Inflammatory macrophage treated with lipopolysaccharide for 1 hour (primary cell): ENCODE measurements at places on chromosomes 5 and 9.

DNA sequence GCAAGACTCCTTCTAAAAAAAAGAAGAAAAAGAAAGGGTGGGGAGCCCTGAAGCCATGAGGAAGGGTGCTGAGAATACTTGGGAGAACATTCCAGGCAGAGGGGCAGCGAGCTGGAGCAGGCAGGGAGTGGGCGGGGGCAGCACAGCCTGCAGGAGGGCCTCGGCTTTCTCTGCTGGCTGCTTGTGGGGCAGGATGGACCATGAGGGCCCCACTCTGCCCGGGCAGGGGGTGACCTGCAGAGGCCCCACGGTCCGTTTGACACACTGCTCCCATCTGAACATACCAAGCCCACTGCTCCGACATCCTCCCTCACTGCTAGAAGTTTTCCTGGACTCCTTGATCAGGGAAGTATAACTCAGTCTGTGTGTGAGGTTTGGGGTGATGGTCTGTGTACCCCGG, 11.7 kb upstream of the NUP214 start:
- DNase-seq: no peak

GRCh38 chr9:128558431-128559310, 6.3 kb downstream of the SPTAN1 start:
- peak; percentile 93 for DNase-seq

- DNase-seq: no peak
These were observed 101.2 kb downstream of the HMHB1 start for GRCh38 chr5:143913008-143913752.

- DNase-seq: no peak
These were observed 22.0 kb downstream of the PCDH1 start for GRCh38 chr5:141856037-141856790.

GRCh38 chr5:125410537-125411070, 664.2 kb upstream of the ZNF608 start:
- DNase-seq: no peak

DNA sequence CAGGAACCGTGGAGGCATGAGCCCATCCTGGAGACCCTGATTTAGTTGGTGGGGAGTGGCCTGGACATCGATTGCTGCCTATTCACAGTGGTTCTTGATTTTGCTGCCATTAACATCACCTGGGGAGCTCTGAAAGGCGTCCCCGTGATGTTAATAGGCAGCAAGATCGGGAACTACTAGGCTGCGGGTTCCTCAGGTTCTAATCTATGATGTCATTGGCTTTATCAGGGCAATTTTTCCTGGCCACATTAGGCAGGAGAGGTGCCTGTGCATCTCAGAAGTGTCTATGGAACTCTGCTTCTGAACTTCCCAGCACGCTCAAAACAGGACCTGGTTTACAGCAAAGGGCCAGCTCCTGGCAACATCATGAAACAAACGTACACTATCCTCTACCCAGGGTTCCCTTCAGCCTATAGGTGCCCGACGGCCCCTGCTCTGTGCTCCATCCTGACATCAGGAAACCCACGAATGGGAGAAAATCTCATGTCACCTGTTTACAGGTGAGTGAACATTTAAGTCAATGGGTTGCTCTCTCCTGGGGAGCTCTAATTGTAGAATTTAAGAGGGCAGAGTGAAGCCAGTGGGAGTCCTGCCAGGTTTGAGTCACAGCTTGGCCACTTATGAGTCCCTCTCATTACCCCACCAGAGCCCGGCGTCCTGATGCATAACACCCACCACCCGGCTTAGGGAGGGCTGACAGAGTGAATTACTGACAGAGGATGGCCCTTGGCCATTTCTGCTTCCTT, 49.4 kb downstream of the ROPN1L start:
- no peak for DNase-seq

GRCh38 chr9:91150998-91151717, 210.6 kb downstream of the AUH start:
- DNase-seq: peak; percentile 89

- no peak for DNase-seq
These were observed 1471.2 kb upstream of the NUDT12 start for GRCh38 chr5:105033637-105034400.

- no peak for DNase-seq
These were observed 7.8 kb downstream of the MRPS2 start for GRCh38 chr9:135508211-135508820.

GRCh38 chr9:88682431-88682831, 147.5 kb downstream of the NXNL2 start:
- DNase-seq: no peak

GRCh38 chr9:6215562-6215961, at the start of gene IL33:
Gene IL33 (plus strand): TSS chr9:6215807. CDS start chr9:6241695, 25,888 bp downstream.
- DNase-seq: no peak

GRCh38 chr9:23683611-23684061, 142.4 kb downstream of the ELAVL2 start:
- no peak for DNase-seq

GRCh38 chr5:134964359-134965270, 3.1 kb upstream of the CATSPER3 start:
- no peak for DNase-seq
